ENCODE measurements at places on chromosomes 5 and 9. TPM values are rescaled to one million over a fixed set of nuclear protein-coding genes. Genes with fewer than 3 reads are reported as not detected.
A peak's percentile ranks its signal among the peaks of the same experiment; 100 is the strongest.

Gene ANKRD20A1
- total RNA-seq: 1.7 TPM

Gene LCN1
- total RNA-seq: not detected

- no peak for DNase-seq
These were observed 280.3 kb downstream of the GADD45G start for GRCh38 chr9:89885156-89885555.

- no peak for DNase-seq
These were observed 341.2 kb upstream of the TYRP1 start for GRCh38 chr9:12352045-12352315.

- DNase-seq: no peak
These were observed 13.7 kb downstream of the IER5L start for GRCh38 chr9:129164246-129164930.

DNA sequence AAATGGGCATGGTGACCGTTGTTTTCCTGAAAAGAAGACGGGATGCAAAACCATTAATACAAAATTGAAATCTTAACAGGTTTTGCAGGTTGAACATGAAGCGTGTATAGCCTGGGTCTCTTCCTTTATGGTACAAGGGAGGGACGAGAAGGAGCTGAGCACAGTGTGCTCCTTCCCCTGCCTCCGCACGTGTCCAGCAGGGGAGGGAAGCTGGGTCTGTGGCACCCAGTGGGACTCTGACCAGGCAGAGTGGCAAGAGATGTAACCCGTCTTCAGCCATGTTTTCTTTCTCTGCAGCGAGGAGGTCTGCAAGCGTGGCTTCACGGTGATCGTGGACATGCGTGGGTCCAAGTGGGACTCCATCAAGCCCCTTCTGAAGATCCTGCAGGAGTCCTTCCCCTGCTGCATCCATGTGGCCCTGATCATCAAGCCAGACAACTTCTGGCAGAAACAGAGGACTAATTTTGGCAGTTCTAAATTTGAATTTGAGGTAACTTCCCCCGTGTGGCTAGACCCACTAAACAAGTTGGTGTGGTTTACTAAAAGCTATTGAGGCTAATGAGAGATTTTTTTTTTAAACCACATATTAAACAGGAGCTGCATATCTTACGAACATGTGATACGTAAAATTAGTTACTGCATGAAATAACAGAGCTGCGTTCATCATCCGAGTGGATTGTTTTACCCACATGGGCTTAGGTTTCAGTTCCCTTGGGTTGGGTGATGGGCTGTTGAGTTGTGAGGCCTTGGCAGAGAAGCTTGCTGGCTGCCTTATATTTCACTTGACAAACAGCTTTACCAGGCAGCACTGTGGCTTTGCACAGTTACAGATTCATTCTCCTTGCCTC is 143.7 kb downstream of the TRIO start:
- no peak for DNase-seq

- no peak for DNase-seq
These were observed 104.1 kb downstream of the ROR2 start for GRCh38 chr9:91845879-91846278.

Gene LRRC70
- 60.8 TPM for total RNA-seq

GRCh38 chr5:10519729-10520128 is 44.1 kb upstream of the ANKRD33B start:
- DNase-seq: no peak

DNA sequence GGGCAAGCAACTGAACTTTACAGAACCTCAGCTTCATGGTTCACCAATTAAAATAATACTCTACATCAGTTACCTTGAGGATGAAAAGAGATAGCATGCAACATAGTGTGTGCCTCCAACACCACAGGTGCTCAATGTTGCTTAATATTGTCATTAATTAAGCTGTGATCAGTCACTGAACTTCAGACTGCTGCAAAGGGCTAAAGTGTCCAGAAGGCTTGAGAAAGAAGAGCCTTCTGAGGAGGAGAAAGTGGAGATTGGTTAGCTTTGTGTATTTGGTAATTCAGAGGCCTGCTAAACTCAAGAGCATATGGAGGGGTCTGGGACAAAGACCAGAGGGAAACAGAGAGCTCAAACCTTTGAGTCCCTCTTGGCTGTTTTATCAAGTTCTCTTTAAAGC is 66.3 kb upstream of the SELENOP start:
- DNase-seq: no peak

- DNase-seq: no peak
These were observed 172.6 kb upstream of the CDH12 start for GRCh38 chr5:23025629-23026233.

GRCh38 chr9:138097501-138097991 is 220.0 kb downstream of the CACNA1B start:
- DNase-seq: no peak

Gene CDKN2B-AS1
- total RNA-seq: 2.2 TPM

Gene FOXD4
- 0.17 TPM for total RNA-seq

- no peak for DNase-seq
These were observed 5.6 kb upstream of the SNCAIP start for GRCh38 chr5:122306461-122306860.

Gene ZBTB43
- 7.7 TPM for total RNA-seq

DNA sequence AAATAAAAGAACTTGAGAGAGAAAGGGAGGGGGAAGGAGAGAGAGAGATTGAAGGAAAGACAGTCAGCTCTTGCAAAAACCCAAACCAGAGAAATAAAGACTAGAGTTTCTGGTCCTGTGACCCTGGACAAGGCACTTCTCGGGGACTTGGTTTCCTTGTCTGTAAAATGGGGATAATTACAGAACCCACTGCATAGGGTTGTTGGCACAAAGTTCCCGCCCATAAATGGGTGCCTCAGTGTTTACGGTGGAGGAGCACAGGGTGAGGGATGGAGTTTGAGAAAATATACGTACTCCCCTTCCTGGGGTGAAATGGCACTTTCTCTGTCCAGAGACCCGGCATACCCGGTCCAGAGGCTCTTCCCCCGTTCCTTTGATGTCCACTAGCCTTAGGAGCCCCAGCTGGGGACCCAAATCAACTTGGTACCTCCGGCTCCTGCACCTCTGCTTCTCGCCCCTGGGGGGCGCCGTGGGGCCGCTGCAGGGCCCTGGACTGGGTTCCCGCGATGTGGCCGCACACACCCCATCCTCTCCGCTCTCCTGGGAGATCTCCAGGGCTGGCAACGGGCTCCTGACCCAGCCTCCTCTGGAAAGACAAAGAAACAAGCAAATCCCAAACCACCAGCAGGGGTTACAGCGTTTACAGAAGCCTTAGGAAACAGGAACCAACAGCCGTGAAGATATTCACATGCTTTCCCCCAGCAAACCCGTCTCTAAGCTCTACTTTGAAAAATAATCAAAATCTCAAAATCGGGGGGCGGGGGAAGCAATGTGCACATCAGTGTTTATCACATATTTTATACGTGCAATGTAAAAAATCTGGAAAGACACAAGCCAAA is 26.3 kb downstream of the PTGES start:
- peak; percentile 68 for DNase-seq

Gene TXN
- total RNA-seq: 204 TPM

- peak; percentile 46 for DNase-seq
These were observed 13.9 kb downstream of the TLR4 start for GRCh38 chr9:117718085-117718484.

Measured in dermis blood vessel endothelial cell (primary cell).